ENCODE measurements at places on chromosomes 1 and 21.

- no peak for DNase-seq
These were observed 104.6 kb upstream of the TENT5C start for GRCh38 chr1:117501281-117501680.

- no peak for DNase-seq
These were observed 10.1 kb downstream of the ZZZ3 start for GRCh38 chr1:77672374-77672773.

- no peak for DNase-seq
These were observed at the start of gene GPR161 for GRCh38 chr1:168136709-168137514. GPR161 (minus strand) TSS chr1:168136930; CDS start chr1:168104850, 32,080 bp downstream.

DNA sequence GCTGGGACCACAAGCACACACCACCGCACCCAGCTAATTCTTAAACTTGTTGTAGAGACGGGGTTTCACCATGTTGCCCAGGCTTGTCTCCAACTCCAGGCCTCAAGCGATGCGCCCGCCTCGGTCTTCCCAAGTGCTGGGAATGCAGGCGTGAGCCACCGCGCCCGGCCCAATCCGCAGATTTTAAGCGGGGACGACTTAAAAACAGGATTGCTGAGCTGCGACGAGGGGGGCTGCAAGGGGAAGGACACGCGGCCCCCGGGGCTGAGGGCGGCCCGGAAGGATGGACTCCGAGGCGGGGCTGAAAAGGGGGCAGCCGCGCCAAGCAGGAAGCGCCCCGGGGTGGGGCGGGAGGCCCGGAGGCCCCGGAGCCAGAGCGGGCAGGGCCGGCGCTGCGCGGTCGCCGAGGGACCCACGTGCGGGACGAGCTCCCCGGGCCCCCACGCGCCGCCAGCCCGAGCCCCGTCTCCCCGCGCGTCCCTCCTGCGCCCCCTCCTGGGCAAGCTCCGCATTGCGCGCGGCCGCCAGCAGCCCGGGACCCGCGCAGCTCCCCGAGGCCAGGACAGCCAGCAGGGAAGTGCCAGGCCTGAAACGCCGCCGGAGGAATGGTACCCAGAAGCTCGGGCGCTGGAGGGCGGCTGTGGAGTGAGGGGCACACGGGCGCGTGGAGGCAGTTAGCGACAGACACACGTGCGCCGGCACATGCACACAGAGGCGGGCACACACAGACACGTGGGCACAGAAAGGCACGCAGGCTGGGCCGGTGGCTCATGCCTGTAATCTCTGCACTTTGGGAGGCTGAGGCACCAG is 5.5 kb upstream of the PRKCZ start:
- DNase-seq, result peak; percentile 68

- DNase-seq, result no peak
These were observed 10.5 kb upstream of the H3-3A start for GRCh38 chr1:226052061-226052460.

GRCh38 chr1:70906800-70907199 is 140.8 kb downstream of the PTGER3 start:
- no peak for DNase-seq

DNA sequence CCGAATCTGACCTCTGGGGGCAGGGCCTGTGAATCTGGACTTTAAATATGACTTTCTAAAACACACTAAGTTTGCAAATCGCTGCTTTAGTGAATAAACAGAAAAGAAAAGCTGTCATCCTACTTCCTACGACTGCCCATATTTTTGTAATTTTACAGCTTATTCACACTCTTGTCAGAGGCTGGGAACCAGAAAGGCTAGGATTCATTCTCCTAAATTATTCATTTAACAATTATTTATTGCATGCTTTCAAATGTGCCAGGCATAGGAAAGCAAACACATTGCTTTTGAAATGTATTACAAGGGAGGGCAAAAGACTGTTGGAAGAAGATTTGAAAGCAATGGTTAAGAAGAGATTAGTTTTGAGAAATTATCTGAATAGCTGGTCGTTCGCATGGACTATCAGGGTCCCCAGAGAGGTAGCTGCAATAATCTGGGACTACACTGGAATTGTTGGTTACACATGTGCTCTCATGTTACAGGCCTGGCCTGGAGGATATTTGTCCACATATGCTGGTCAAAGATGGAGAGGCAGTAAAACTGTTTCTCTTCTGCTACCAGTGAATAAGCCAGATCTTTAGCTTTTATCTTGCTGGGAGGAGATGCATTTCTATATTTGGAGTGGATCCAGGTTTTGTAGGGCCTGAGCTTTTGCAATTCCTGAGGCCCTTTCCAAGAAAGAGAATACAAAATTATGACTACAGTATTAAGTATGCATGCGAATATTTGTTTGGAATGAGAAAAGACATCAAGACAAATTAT is 29.6 kb upstream of the SFPQ start:
- DNase-seq, result no peak

DNA sequence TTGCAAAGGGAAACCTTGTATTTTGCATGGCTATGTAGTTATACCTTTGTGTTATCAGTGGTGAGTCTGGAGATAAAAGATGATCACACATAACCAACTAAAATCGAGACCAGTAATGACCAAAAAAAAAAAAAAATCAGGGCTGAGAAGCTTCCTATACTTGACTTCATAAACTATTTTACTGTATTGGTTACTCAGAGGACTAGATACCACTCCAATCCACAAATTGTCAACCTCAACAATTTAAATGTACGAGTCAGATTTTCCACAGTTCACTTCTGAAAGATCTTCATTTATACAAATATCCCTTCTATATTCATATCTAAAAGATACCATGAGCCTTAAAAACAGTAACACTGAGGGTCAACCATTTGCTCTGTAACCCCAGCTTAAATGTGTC is 71.7 kb downstream of the NRIP1 start:
- DNase-seq, result no peak

DNA sequence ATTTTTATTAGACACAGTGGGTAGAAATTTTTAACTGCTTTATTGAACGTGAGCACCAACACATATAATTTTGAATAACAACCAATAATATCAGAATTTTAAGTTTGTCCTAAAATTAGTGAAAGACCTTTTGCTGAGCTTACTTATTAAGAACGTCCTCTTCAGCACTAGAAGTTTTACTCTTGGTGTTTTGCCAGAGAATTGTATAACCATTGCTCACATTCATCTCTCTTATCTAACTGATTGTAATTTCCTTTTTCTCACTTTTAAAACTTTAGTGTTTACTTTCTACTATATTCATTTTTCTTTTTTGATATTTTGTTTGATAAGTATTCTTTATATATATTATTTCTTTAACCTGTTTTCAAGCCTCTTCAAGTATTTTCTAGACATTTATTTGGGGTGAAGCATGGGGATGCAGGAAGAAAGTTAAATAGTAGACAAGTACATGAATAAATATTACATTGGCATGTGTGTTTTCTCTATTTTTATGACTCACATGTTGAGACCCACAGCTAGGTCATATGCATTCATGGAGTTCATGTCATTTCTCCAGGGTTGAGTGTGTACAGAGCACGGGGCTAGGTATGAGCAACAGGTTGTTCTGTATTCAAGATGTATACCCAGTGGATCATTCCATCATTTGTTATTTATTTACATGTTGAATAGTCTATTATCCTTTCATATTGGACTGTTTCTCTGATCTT is 90.6 kb downstream of the ATP6V1G3 start:
- DNase-seq, result no peak

DNA sequence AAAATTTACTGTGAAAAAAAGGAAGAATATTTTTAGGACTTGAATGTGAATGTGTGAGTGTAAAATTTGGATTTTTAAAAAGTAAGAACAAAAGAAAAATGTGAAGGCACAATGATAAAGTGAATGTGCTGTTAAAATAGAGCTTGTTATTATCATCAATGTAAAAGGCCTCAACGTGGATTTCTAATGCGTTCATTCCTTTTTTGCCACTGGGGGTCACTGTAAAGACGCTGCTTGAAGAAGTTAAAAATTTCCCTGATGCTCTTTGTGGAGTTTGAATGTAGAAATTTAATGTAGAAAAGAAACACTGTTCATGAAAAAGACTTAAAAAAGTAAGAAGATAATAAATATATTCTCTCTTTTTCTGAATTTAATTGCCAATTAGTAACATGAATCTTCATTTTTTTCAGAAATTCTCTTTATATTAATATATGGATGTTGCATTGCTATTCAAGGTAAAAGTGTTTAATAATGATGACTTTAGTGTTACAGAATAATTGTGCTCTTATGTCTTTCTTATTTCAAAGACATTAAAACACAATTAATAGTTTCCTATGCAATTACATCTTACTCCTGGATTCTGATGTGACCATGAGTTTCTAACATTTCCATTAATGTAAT is 161.5 kb downstream of the DNM3 start:
- peak; percentile 50 for DNase-seq

DNA sequence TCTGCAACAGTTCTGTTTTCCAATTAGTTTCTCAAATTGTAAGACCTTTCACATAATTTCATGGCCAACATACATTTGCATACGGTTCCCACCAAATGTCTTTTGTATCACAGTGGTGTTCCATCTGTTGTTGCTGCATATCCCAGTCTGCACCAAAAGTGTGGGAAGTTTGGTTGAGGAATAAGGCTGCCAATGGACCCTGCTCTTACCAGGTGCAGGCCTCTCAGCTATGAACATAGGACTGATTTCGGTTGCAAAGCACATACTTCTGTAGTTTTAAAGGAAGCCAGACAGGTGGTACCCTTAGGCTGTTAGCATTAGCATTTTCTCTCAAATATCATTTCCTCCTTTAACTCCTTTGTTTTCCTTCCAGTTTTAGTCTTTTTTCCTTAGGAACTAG is 33.8 kb downstream of the ADGRL4 start:
- DNase-seq, result no peak

DNA sequence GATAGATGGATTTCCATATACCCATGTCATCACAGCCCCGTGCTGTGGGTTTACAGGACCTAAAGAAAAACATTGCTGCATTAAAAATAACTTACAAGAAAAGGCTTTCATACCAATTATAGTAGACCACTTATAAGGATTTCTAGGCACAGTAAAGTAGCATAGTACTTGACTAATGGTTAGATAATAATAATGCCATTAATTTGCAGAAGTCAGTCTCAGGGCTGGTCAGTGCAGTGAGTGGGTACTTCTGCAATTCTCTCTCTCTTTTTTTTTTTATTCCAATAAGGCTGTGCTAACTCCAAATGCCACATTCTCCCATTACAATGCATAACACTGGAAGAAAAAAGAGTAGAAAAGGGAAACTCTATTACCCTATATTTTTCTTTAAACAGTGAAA is 73.1 kb upstream of the TMPRSS15 start:
- DNase-seq, result no peak

DNA sequence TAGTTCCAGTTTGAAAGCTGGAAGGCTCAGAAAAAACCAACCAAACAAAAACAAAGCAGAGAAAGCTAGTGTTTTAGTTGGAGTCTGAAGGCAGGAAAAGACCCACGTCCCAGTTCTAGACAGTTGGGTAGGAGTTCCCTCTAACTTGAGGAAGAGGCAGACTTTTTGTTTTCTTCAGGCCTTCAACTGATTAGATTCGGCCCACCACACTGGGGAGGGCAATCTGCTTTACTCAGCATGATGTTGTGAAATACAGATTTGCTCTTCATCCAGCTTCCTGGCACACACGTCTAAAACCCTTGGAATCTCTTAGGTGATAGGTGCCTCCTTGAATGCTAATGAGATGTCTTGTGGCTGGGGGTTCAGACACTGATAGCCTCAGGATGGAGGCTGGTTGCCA is 49.1 kb upstream of the CSF3R start:
- DNase-seq, result no peak
